ENCODE measurements at places on chromosomes 11 and 22. TPM values are rescaled to one million over a fixed set of nuclear protein-coding genes. Genes with fewer than 3 reads are reported as not detected.

Gene VSIG10L2
- not detected for total RNA-seq

Gene LRRC56
- total RNA-seq, result 3.0 TPM

Gene HTR3B
- not detected for total RNA-seq

Gene LRRC55
- total RNA-seq, result 0.04 TPM

Gene SCUBE2
- 2.0 TPM for total RNA-seq

Gene TMEM132A
- total RNA-seq, result 114 TPM

GRCh38 chr11:129090056-129090455, 102.1 kb downstream of the ARHGAP32 start:
- no peak for DNase-seq

GRCh38 chr11:17855531-17856290, 121.1 kb downstream of the KCNC1 start:
- no peak for DNase-seq

DNA sequence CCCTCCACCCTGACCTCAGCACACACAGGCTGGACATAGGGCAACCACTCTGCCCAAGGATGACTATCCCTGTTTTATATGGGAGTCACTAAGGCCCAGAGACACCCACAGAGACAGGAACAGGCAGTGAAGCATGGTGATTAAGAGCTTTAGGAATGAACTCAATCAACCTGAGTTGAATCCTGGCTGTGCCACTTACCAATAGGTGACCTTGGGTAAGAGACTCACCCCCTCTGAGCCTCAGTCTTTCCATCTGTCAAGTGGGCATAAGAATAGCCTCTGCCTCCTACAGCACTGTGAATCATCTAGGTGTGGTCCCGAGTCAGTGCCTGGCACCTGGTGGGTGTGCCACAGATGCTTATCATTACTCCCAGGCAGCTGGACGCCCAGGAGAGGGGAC, 6.8 kb downstream of the CRYBB1 start:
- no peak for DNase-seq

- no peak for DNase-seq
Observed at GRCh38 chr11:27904358-27905055, 203.4 kb downstream of the KIF18A start.

DNA sequence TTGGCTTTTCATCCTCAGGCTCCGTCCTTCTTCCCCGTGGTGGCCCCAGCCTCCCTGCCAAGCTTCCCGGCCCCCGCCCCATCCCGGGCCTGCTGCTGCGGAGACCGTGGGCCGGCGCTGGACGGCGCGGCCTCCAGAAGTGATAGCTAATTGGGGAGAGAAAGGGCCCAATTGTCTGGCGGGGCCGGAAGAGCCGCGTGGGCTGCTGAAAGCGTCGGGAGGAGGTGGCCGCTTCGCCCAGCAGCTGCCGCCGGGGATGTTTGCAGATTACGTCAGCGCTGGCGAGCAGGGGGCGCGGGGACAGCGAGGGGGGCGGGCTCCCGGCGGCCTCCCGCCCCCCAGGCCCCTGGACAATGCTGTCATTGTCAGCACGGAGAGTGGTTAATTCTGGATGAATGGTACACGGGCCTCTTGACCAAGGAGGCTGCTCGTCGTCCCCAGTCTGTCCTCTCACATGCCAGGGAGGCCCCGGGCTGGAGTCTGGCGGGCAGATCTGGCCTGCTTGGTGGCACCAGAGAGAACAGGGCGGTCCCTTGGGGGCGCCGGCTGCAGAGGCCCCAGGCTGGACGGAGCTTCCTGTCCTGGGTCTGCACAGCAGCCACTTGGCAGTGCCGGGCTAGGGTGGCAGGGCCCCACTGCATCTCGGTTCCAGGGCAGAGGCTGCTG, 1.6 kb downstream of the SMIM38 start:
- no peak for DNase-seq

DNA sequence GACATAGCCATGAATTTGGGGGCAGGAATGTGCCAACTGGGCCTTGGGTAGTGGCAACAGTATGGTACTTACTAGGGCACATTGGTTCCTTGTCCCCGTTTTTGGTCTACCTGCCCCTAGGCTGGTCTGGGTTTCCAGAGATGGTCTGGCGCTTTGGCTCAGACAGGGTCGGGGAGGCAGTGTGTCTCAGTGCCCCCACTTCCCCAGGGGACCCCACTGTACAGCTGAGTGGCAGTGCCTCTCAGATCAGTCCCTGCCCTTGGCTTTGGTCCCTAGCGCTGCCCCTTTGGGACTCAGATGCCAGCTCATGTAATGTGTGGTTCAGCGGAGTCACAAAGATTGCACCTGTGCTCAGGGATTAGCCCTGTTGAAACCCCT, 3.3 kb downstream of the RIC8A start:
- DNase-seq, result no peak

GRCh38 chr11:96026310-96026709, 102.4 kb upstream of the MTMR2 start:
- DNase-seq, result no peak

GRCh38 chr22:30167296-30167695, 79.3 kb downstream of the LIF start:
- DNase-seq, result no peak

- no peak for DNase-seq
Observed at GRCh38 chr22:37206841-37207821, 5.1 kb downstream of the SSTR3 start.

DNA sequence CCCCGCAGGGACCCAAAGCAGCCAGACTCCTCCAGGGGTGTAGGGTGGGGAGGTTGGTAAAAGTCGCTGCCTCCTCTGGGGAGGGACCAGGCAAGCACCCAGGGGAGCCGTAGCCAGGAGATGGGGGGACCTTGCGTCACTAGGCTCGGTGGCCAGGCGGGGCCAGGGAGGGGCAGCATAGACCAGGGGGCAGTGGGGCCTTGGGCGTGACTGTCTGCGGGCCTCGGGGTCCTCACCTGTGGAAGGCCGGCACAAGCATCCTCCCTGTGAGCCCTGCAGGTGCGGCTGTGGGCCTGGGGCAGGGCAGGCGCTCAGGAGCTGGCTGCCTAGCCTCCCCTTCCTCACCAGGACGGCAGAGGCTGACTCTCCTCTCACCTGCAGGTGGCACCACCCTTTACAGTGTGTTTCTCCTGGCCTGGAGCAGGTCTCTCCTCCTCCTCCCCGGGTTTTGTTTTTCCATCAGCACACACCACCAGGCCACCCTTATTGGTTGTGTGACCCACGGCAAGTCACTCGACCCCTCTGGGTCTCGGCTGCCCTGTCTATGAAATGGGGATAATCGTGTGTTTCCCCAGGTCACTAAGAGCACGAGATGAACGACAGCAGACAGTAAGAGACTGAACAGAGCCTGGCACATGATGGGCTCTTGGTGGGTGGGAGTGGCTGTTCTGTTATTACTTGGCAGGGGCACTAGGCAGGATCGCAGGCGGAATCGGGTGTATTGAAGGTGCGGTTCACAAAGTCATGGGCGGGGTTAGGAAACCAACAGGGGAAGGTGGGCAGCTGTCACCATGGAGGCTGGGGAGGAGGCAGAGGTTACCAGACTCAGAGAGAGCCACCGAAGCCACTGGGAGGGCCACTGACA, 52.7 kb downstream of the FLRT1 start:
- DNase-seq, result peak; percentile 89

DNA sequence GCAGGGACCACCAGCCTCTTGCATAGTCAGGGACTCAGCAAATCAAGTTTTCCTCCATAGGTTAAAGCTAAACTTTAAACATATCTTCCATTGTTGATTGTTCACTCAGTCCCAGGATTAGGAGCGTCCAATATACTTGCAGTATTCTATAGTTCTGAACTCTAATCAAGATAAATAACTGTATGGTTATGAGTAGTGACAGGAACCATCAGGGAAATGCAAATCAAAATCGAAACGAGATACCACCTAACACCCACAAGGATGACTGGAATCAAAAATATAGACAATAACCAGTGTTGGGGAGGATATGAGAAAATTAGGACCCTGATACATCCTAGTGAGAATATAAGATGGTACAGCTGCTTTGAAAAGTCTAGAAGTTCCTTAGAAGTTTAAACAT, 190.0 kb downstream of the ETS1 start:
- DNase-seq, result no peak

GRCh38 chr22:27386186-27386585, 415.4 kb downstream of the MN1 start:
- DNase-seq, result no peak
